Activated CD4-positive, alpha-beta T cell treated with anti-CD3 and anti-CD28 coated beads, Interleukin-2, amount 50 U/mL, for 16 hours (primary cell): ENCODE measurements at places on chromosomes 13 and 19.
A peak's percentile ranks its signal among the peaks of the same experiment; 100 is the strongest.

GRCh38 chr13:39688278-39688677, 32.8 kb downstream of the COG6 start:
- DNase-seq = no peak

GRCh38 chr19:41796901-41797300, 514 bp downstream of the CEACAM3 start:
- no peak for DNase-seq

DNA sequence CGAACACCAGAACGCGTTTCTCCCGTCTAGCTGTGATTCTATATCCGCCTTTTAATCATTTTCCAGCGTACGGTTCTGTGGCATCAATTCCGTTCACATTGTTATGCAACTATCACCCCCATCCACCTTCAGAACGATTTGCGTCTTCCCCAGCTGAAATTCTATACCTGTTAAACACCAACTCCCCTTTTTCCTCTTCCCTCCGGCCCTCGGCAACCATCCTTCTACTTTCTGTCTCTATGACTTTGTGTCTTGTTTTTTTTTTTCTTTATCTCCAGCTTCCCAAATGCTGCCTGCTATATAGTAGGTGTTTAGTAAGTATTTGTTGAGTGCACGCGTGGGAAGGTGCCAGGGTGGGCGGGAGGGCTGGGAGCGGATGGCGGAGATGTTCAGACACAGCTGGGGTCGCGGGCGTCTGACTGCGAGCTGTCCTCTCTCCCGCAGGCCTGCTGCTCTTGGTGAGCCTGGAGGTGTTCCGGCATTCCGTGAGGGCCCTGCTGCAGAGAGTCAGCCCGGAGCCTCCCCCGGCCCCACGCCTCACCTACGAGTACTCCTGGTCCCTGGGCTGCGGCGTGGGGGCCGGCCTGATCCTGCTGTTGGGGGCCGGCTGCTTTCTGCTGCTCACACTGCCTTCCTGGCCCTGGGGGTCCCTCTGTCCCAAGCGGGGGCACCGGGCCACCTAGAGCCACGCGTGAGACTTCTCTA, 20.2 kb downstream of the CACNG6 start:
- no peak for DNase-seq

GRCh38 chr13:49110913-49111170, 109.3 kb upstream of the MLNR start:
- no peak for DNase-seq

GRCh38 chr13:48488995-48489394, 43.9 kb downstream of the RCBTB2 start:
- no peak for DNase-seq

- no peak for DNase-seq
Measured at GRCh38 chr19:2758601-2759313, 18.9 kb upstream of the SLC39A3 start.

- no peak for DNase-seq
Measured at GRCh38 chr13:35850569-35850968, 280.6 kb downstream of the DCLK1 start.

DNA sequence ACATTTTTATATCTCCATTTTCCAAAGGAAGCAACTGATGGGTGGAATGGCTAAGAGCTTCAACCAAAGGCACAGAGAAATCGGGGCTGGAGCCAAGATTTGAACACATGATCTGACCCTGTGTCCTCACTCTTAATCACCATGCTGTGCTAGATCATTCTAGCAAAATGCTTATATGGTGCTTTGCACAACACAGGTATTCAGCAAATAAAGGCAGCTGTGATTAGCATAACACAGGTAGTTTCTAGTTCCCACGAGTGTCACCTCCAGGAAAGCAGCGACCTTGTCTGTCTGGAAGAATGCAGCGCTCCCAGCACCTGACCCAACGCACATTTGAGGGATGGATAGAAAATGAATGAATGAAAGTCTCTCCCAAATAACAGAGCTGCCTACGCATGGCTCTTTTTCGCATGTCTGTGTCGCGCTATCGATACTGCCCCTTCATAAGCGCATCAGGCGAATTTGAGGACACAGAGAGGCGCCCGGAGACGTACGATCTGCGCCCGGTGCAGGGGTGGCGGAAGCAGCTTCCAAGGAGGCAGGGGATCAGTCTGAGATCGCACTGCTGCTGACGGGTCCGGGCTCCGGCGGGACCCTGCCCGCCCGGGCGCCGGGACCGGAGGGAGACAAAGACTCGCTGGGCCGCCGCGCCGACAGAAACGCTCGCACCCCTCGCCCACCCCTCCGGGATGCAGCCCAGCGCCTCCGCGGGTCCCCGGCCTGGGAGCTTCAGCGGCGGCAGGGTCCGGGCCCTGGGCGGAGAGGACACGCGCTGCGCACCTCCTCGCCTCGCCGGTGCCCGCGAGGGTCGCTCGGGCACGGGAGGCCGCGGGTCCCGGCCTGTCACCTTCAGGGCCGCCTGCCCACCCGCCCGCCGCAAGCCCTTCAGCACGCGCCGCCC, 609 bp downstream of the EPS15L1 start:
- peak; percentile 33 for DNase-seq

- DNase-seq = no peak
Measured at GRCh38 chr13:77034881-77035280, 7.9 kb upstream of the FBXL3 start.

DNA sequence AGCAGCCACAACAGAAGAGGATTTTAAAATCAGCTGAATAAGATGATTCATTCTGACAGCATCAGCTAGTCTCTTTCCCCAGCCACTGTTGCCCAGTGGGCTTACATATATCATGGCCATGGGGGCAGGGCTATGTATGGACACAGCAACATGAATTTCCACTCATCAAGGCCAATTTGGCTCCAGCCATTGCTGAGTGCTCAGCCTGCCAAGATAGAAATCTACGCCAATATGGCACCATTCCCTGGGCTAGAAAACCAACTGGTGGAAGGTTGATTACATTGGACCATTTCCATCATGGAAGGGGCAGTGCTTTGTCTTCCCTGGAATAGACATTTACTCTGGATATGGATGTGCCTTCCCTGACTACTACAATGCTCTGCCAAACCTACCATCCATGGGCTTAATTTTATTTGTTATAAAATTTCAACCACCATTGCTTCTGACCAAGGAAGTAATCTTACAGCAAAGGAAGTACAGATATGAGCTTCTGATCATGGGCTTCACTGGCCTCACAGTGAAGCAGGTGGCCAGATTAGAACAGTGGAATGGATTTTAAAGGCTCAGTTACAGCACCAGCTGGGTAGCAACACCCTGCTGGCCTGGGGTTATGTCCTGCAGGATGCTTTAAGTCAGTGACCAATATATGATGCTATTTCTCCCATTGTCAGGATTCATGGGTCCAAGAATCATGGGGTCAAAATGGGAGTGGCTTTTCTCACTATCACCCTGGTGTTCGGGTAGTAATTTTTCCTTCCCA, 9.8 kb upstream of the ALOX5AP start:
- DNase-seq = no peak

- no peak for DNase-seq
Measured at GRCh38 chr13:35266412-35266811, 210.1 kb downstream of the MAB21L1 start.

- DNase-seq = no peak
Measured at GRCh38 chr13:32059511-32059984, 28.0 kb downstream of the FRY start.

DNA sequence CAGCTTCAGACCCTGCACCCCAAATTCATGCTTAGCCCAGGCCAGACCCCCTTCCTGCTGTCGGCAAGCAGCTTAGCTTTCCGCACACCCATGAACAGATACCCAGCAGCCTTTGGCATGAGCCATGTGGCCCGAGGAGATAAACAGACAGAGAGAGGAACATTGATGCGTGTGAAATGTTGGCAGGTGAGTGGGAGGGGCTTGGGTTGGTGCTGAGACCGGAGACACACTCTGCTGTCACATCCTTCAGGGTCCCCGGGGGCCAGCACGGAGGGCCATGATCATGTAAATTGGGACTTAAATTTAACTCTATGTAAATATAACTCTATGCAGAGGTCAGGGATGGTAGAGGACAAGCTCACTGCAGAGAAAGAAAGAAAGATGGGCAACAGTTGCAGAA, 1.5 kb downstream of the CD22 start:
- no peak for DNase-seq

DNA sequence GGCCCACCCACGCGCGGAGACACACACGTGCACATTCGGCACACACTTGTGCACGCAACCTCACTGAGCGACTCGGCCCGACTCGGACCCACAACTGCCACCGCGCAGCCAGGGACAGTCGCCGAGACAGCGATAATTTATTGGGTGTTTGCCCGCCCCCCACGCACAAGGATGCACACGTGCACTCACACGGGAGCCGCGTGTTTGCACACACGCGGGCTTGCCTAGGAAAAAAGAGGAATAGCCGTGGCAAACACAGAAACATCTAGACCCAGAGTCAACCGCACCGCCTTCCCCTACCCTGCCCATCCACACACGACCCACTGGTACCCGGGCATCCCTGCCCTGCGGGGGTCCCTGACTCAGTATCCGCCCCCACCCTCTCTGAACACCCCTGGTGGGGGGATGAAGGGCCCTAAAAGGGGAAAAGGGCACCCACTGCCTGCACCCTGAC, 1.1 kb upstream of the SSBP4 start:
- DNase-seq = no peak

DNA sequence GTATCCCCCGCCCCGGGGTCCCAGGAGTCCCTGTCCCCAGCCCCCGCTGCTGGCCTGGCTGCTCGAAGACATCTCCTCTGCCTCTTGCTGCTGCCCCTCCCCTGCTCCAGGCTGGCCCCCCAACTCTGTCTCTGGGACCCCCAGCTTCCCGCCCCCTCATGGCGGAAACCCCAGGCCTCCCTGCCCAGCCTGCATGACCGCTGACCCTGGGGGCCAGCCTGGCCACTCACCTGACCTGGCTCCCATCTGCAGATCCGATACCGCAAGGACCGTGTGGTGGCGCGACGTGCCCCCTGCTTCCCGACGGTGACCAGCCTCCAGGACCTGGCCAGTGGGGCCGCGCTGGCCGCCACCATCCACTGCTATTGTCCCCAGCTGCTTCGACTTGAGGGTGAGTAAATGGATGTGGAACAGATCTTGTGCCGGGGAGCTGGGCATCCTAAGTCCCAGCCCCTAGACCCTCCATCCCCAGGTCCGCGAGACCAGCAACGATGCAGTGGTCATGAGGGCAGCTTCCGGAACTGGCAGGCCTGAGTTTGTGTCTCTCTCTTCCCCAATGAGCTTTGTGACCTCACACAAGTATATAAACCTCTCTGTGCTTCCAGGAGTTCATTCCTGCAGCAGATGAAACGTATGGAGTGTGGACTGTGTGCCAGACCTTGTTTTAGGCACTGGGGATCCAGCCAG, 12.4 kb downstream of the CAMSAP3 start:
- no peak for DNase-seq

DNA sequence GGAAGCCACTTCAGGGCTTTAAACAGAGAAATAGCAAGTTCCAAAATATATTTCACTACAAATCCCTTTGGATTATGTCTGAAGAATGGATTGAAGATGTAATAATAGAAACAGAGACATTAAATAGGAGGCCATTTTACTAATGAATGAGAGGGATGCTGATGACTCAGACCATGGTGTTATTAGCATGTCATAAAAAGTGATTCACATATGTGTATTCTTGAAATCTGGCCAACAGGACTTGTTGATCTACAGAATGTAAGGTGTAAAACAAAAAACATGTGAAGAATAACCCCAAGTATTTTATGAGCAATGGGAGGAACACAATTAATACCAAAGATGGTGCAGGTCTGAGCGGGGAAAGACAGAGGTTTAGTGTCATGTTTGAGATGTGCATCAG, 873.7 kb downstream of the SLITRK5 start:
- DNase-seq = no peak

- DNase-seq = peak; percentile 69
Measured at GRCh38 chr19:35404879-35405622, 34.2 kb downstream of the GPR42 start.

- DNase-seq = no peak
Measured at GRCh38 chr13:29598321-29598720, 2.8 kb upstream of the SLC7A1 start.

DNA sequence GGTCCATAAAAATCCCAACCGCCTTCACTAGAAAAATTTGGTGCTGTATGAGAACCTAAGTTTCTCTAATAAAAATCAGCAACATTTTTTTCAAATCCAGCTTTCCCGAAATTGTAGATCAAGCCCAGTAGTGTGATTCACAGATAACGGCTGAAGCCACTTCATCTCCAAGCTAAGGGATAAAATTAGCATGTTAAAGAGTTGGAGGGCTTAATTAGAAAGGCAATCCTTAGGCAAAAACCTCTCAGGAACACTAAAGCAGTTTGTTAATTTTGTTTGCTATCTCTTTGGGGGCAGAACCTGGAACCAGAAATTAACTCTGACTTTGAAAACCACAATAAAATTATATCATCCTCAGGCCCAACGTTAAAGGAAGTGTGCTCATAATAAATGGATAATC, 820.2 kb downstream of the GPC5 start:
- DNase-seq = no peak

DNA sequence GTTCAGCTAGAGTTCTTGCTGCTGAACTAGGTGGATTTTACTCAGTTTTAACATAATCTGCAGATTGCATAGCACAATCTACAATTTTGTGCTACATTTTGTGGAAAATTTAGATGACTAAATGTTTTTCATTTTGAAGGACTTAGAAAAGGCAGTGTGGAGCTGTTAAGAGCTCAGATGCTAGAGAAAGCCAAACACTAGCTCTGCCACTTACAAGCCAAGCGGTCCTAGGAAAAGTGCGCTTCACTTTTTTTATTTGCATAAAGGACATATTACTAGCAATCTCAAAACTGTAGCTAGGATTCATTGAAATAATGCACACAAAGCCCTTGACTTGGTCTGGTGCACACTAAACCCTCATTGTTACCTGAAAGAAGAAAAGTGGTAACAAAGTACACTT, 8.1 kb upstream of the CSNK1A1L start:
- no peak for DNase-seq

DNA sequence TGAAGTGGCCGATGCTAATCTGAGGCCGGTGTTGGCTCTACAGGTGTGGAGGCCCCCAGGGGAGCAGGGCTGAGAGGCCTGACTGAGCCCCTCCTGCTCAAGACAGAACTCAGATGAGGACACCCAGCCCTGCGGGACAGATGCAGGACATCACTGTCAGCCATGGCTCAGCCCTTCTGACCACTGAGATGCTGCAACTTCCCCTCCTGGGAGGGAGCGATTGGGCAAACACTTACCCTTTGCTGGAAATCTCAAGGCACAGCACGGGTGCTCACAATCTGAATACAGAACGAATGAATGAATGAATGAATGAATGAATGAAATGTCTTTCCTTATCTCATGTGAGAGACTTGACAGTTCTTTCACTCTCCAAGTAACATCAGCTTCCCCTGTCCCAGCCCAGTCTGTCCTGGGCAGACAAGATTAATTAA, 3.5 kb upstream of the SIGLEC7 start:
- no peak for DNase-seq

GRCh38 chr13:43669101-43669500, 117.7 kb downstream of the ENOX1 start:
- no peak for DNase-seq

- no peak for DNase-seq
Measured at GRCh38 chr19:4081441-4082129, 14.9 kb upstream of the ZBTB7A start.

- no peak for DNase-seq
Measured at GRCh38 chr13:100508455-100508854, 80.1 kb downstream of the GGACT start.
